ENCODE measurements at places on chromosomes 16 and 17.

- DNase-seq, result no peak
Observed at GRCh38 chr16:85582229-85582991, 30.7 kb upstream of the GSE1 start.

DNA sequence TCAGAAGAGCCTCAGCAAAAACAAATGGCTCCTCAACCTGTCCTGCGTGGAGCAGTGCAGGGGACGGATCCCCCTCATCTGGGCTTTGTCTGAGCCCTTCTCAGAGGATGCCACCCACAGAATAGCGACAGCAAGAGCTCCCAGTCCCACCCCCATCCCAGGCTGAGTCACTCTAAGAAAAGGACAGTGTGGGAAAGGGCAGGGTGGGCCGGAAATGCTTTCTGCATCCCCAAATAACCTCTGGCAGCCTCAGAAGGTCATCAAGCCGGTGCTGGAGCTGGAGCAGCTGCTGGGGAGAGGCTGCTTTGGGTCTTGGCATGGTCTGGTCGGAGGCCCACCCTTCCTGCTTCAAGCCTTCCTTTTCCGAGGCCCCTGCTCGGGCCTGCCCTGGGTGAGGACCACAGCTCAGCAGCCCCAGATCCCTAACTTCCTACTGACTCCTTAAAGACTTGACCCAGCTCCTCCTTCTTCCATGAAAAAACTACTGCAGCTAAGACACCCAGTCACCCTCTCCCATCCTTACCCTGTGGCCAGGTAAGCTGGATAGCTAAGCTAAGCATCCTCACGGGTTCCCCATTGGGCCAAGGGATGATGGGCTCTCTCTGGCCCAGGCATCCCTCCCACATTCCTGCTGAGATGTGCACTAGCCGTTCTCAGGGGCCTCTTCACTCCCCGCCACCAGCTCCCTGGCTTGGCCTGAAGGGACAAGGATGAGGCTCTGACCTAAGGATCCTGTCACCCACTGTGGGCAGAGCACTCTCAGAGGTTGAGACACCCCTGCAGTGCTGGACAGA lies 8.7 kb downstream of the SLC12A4 start:
- no peak for DNase-seq

DNA sequence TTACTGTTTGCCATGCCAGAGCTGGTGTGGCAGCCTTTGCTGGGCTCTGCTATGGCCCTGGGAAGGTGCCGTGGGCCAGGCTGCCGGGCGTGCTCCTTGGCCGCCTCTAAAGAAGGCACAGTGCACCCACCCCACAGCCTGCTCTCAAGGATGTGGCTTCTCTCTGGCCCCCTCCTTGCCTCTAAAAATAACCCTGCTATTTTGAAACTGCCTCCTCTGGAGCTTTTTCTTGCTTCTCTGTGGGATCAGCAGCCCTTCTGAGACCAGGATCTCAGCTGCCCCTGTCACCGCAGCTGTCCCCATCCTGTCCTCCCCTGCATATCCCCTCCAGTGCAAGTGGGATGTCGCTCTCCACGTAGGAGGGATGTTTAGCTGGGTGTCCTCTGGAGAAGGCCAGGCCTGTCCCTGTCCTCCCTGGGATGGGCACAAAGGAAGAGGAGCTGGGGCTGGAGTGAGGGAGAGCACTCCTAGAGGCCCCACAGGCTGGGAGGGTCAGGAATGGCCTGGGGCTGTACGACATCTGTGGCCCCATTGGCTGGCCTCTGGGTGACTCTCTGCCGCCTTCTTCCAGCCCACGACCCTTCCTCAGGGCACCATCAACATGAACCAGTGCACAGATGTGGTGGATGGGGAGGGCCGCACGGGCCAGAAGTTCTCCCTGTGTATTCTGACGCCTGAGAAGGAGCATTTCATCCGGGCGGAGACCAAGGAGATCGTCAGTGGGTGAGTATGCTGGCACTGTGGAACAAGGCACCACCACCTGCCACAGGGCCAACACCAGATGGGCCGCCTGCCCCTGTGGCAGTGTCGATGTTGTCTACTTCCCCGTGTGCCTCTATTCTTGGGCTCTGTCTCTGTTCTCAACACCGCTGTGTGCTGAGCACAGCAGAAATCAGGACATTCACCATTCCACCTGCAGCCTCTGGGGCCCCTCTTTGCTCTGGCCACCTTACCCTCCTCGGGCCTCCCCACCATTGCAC lies 79.7 kb downstream of the PLD6 start:
- no peak for DNase-seq

DNA sequence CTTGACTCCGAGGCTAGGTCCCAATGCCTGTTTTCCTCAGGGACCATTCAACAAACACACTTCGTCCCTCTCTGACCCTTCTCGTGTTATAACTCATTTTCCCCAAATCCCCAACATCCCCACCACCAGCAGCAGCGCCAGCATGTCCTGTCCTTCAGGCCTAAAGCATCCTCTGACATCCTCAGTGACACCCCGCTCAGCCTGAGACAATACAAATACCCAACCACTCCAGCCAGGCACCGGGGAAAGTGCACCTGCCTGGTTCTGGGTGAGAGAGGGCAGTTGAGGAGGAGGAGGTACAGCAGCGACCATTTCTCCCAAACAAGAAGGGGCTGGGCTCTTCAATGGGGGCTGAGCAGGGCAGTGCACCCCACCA lies 4.7 kb downstream of the MNT start:
- DNase-seq, result no peak

- DNase-seq, result no peak
Observed at GRCh38 chr16:88436796-88437195, 16.3 kb upstream of the ZFPM1 start.

DNA sequence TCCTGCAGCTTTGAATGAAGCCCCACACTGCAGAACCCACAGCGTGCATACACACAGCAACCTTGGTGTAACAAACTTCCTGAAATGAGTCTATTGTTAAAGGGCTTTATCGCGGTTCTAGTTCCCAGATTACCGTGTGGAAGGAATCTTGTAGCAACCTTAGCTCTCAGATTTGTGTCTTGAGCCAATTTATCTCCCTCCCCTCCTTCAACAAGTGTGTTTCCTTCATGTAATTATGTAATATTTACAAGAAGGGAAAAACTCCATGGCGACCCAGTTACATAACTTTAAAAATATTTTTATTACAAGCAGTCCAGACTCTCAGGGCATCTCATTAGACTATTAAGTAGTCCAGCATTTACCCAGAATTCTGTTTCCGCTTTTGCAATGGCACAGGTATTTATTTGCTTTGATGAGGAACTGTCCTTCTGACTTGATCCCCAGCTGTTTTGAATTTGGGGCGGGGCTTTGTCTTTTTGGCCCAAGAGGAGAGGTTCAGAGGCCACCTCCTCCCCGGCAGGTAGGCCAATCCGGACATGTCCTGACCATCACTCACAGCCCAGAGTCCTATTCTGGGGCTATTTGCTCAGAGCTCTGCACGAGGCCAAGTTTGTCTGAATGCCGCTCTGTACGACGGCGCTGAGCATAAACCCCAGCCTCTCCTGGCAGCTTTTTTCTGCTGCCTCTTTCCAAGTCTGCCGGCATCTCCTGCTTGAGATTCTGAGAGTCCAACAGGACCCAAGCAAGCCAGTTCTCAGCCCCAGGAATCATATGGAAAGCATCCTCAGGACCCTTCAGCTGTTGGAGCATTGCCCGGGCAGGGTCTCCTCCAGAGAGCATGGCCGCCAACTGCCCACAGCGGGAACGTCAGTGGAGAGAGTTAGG lies 35.6 kb downstream of the CLEC16A start:
- DNase-seq, result no peak

- no peak for DNase-seq
Observed at GRCh38 chr17:64497565-64498035, 746 bp upstream of the POLG2 start.

DNA sequence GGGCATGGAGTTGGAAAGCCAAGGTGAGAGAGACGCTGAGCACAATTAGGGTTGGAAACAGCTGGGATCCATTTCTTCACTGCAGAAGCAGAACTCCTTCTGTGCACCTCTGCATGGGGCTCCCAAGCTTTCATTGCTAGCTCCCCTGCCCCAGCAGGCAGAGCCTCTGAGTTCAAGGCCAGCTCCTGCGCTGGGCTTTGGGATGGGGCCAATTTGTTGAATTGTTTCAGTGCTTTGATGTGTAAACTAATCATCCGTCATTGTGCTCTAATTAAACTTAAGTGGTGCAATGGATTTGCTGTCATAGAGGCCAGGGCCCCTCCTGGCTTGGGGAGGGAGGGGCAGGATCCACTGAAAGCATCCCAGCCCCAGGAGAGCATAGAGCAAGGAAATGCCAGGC lies 13.5 kb upstream of the LYRM9 start:
- DNase-seq, result no peak
